ENCODE measurements at places on chromosomes 1 and 21.

GRCh38 chr1:100428160-100428559 is 75.9 kb downstream of the CDC14A start:
- no peak for DNase-seq

DNA sequence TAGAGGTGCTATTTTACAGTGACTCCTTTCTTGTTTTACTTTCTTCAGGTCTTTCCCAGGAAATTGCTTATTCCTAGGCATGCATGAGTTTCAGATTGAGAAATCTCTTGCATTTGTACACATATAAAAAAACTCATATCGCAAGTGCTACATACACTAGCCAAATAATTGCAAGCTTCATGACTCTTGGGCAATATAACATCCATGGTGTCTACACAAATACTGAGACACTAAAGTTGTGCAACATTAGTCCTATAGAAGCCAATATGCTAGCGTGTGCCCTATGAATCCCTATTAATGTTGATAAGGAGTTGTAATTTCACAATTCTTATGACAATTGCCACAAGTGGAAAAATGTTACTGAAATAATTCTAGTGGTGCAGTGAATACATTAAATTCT is 591.0 kb downstream of the ADGRL2 start:
- no peak for DNase-seq

- DNase-seq = no peak
Observed at GRCh38 chr1:3555131-3555920, 56.0 kb downstream of the MEGF6 start.

DNA sequence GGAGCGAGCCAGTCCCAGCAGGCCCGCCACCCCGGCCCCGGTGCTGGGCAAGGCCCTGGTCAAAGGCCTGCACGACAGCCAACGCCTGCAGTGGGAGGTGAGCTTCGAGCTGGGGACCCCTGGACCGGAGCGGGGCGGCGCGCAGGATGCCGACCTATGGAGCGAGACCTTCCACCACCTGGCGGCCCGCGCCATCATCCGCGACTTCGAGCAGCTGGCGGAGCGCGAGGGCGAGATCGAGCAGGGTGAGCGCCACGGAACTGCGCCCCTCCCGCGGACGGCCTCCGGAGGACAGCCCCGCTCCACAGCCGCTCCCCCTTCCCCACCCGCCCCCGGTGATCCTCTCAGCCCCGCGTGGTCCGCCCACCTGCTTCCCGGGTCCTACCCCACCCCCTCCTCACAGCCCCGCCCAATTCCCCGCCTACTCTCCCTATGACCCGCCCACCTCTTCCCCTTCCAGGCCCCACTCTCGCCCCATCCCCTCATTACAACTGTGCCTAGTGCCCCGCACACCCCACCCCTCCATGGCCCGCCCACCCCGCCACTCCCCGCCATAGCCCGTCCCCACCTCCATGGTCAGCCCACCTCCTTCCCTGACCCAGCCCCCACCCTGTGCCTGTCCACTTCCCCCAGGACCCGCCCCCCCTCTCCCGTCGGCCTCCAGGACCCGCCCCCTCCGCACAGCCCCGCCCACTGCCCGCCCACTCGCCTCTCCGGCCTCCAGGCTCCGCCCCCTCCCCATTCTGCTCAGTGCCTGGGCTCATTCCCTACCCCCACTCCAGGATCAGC is 52.7 kb downstream of the VWA5B1 start:
- DNase-seq = no peak

DNA sequence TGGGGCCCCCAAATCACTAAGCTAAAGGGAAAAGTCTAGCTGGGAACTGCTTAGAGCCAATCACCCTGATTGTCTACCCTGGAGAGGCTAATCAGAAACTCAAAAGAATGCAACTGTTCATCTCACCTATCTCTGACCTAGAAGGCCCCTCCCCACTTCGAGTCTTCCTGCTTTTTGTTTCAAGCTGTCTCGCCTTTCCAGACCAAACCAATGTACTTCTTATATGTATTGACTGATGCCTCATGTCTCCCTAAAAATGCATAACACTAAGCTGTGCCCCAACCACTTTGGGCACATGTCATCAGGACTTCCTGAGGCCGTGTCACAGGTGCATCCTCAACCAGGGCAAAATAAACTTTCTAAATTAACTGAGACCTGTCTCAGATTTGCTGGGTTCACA is 209.5 kb downstream of the APP start:
- DNase-seq = no peak

GRCh38 chr21:17848228-17848627 is 29.1 kb upstream of the C21orf91 start:
- peak; percentile 3 for DNase-seq

- no peak for DNase-seq
Observed at GRCh38 chr1:165876121-165876520, 48.7 kb downstream of the UCK2 start.

GRCh38 chr1:155729031-155729898 is 40.4 kb downstream of the DAP3 start:
- DNase-seq = peak; percentile 43

- DNase-seq = no peak
Observed at GRCh38 chr1:169694304-169695075, 16.9 kb downstream of the SELL start.

DNA sequence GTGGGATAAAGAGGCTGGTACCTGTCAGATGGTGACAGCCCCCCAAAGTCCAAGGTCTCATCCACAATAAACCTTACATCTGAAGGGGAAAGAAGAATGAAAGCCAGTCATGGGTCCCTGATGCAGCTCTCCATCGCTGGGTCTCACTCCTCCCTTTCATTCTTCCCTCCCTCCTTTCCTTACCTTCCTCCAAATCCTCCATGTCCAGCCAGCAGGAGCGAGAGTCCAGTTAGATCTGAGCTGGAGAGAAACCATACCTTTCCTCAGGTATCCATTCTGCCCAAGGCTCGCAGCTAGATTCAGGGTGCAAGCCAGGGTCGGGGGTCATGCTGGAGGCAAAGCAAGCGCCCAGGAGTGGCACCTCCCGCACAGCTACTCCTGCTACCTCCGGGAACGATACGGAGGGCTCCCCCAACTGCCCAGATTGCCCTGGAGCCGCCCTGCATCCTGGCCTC is 421 bp downstream of the PSRC1 start:
- DNase-seq = no peak

DNA sequence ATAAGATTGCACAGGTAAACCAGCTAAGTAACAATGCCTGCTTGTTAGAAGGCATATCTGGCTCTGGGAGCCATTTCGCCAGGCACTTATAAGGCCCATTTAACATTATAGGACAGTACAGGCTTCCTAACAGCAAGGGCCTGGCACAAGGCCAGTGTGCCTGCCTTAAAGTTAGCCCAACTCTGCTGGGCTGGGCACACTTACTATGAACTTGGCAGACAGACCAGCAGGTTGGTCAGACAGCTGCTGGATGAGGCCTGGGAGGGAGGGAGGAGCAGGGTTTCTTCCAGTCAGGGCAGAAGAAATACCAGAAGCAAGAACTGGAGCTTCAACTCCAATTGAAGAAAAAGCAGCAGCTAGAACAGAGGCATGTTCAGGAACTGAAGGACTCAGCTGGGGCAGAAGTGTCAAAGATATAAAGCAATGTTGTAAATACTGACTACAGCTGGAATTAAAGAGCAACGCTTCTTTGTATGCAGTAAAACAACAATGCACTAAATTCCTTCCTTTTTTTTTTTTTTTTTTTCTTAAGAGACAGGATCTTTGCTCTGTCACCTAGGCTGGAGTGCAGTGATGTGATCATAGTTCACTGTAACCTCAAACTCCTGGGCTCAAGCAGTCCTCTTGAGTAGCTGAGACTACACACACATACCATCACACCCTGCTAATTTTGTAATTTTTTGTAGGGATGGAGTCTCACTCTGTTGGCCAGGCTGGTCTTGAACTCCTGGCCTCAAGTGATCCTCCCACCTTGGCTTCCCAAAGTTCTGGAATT is 4.9 kb downstream of the CACHD1 start:
- DNase-seq = peak; percentile 94

GRCh38 chr1:221431068-221431651 is 310.7 kb downstream of the DUSP10 start:
- DNase-seq = no peak

- peak; percentile 67 for DNase-seq
Observed at GRCh38 chr1:110155878-110156522, 5.7 kb downstream of the SLC6A17 start.

GRCh38 chr1:192858456-192858855 is 49.6 kb downstream of the RGS2 start:
- DNase-seq = no peak

DNA sequence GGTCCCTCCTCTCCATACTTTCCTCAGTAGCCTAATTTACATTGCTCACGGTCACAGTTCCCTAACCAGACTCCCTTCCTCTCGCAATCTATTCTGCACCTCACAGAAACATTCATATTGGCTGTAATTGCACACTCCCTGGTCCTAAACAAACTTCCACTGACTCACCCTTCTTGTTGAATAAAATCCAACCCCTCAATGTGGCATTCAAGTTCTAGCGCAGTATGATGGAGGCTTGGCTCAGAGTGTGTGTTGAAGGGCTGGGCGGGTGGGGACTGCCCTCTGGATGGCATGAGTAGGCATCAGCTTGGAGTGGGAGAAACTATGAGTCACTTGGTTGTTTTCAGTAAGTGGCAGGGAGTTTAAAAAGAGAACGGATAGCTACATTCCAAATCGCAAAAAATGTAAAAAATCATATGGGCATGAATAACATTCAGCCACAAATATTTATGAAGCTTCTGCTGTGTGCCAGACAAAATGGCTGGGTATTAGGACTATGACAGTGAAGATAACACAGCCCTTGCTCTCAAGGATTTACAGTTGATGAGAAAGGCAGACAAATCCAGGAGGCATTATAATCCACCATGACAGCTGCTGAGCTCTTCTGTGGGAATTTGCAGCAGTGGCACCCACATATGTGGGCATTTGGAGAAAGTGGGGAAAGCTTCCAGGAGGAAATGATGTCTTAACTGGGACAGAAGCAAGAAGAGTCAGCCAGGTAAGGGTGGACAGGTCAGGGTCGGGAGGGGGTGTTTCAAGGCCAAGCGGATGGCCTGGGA is 42.2 kb upstream of the LYST start:
- peak; percentile 69 for DNase-seq

- DNase-seq = no peak
Observed at GRCh38 chr1:200512191-200512590, 102.4 kb upstream of the ZNF281 start.

- peak; percentile 95 for DNase-seq
Observed at GRCh38 chr1:183281553-183282091, 95.6 kb downstream of the LAMC2 start.

GRCh38 chr1:218357211-218357892 is 12.2 kb downstream of the TGFB2 start:
- no peak for DNase-seq

DNA sequence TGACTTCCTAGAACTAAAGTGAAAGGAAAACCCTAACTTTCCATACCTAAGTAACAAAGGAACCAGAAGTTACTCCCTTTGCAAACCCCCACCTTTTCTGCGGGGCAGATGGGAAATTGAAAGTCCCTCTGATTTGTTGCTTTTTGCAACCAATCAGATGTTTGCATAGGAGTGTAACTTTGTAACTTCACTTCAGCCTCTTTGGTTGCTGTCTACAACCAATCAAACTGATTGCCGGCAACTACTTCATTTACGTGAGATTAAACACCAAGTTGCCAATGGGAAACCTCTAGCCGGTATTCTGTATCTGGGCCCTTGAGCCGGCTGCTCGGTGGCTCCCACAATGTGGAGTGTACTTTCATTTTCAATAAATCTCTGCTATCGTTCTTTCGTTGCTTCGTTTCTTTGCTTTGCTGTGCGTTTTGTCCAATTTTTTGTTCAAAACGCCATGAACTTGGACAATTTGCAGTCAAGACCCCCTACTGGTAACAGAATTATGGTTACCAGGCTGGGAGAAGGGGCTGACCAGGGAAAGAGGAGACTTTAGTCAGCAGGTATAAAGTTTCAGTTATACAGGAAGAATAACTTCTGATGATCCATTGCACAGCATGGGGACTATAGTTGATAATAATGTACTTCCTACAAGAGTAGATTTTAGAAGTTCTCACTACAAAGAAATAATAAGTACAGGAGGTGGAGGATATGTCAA is 69.2 kb upstream of the RGS2 start:
- no peak for DNase-seq

GRCh38 chr1:32759997-32760623 is 57.0 kb downstream of the YARS1 start:
- DNase-seq = peak; percentile 99

- no peak for DNase-seq
Observed at GRCh38 chr1:203840208-203840808, 21.1 kb upstream of the SNRPE start.

- DNase-seq = no peak
Observed at GRCh38 chr1:85229574-85230097, 28.8 kb upstream of the SYDE2 start.

DNA sequence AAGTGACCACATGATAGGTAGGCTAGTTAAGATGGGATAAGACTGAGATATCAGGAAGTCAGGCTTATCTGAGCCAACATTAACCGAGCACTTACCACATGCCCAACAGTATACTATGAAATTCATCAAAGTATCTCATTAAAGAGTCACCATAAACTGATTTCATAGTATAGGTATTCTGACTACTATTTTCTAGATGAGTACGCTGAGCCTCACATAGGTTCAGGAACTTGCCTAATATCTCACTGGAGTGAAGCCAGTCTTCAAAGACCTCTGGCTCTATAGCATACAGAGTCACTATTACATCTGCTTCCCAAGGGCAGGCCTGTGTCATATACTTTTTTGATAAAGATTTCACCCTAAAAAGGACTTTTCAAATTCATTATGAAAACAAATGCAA is 115.6 kb upstream of the NGF start:
- DNase-seq = no peak

GRCh38 chr1:154411525-154411924 is 6.4 kb downstream of the IL6R start:
- no peak for DNase-seq

GRCh38 chr1:68198752-68199151 is 33.6 kb downstream of the WLS start:
- DNase-seq = no peak

DNA sequence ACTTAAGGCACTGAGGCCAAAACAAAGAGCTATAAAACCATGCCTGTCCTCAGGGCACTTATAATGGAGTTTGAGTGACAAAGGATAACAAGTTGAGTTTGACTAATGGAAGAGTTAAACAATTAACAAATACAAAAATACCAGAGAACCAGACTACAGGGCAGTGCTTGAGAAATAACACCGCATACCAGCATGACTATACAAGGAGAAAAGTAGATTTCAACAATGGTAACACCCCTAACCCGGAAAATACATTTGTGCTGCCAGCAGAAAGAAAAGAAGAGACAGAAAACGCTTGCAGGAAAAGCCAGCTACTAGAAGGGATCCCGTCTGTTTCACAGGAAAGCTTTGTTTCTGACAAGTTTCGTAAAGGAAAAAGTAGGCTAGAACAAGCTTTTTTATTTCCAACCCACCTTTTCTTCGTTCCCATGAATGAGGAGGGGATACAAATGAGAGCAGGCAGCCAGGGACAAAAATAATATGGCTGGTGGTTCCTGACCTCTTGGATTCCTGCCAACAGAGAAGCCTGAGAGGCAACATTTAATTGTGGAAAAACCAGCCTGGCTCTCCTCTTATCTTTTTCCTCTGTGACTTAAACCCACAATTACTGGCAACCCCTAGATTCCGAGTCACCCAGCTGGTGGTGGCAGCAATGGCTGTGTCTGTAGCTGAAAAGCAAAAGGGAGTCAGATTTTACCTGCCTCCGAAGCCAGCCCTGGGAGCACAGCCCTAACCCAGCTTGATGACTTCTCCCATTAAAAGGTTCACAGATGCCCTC is 56.5 kb downstream of the WLS start:
- peak; percentile 44 for DNase-seq
